ENCODE measurements at places on chromosomes 7 and 10. TPM values are rescaled to one million over a fixed set of nuclear protein-coding genes. Genes with fewer than 3 reads are reported as not detected.

- no peak for DNase-seq
Measured at GRCh38 chr7:141128506-141128905, 54.6 kb downstream of the TMEM178B start.

The GSTO2 gene
- 0.80 TPM for total RNA-seq

DNA sequence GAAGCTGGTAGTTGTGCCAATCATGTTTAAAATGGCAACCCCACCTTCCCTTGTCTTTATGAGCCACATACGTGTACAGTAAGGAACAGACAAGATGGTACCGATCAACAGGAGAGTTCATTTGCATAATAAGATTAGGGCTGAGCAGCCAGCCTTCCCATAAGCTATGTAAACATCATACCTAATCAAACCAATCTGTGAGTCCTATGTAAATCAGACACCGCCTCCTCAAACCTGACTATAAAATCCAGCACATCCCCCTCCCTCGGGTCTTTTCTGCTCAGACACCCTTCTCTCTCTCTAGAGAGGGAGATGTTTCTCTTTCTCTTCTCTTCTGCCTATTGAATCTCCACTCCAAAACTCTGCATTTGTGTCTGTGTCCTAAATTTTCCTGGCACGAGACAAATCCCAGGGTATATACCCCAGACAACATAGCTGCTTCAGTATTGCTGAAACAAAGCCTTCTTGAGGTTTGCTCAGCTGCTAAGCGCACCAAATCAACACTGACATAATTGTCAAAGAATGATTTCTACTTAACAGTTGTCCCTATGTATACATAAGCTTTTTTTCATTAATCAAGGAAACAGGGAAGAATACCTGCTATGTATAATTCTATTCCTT, 279.2 kb downstream of the THSD7A start:
- no peak for DNase-seq

DNA sequence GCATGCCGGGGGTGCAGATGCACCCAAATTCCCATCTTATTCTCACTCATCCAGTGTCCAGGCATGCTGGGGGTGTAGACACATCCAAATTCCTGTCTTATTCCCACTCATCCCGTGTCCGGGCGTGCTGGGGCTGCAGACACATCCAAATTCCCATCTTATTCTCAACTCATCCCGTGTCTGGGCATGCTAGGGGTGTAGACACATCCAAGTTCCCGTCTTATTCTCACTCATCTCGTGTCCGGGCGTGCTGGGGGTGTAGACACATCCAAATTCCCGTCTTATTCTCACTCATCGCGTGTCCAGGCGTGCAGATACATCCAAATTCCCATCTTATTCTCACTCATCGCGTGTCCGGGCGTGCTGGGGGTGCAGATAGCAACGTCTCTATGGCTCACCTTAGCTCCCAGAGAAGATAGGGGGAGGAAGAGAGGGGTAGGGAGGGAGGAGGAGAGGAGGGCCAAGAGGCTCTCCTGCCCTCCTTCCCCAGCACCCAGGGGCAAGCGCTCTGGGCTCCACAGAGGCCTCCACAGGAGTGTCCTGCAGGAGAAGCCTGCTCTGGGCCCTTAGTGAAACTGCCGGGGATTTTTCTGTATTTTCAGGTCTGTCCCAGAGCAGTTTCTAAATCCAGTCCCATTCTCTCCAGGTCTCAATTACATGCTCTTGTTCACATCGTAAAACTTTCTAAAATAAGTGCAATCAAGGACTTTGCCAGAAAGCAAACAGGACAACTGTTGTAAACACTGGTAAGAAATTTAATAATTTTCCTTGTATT, 210.8 kb downstream of the DIP2C start:
- no peak for DNase-seq

Data from left ventricle myocardium inferior (tissue), 1 donor.